LHCN-M2 (cell line): ENCODE measurements at places on chromosomes 6 and 20.

GRCh38 chr20:9110365-9110764 lies 41.5 kb downstream of the PLCB4 start:
- DNase-seq = no peak

GRCh38 chr6:75855052-75855451 lies 106.0 kb downstream of the MYO6 start:
- peak; percentile 72 for DNase-seq

GRCh38 chr20:33945391-33946081 lies 48.2 kb upstream of the RALY start:
- DNase-seq = peak; percentile 46

GRCh38 chr6:134689177-134689576 lies 260.7 kb downstream of the ALDH8A1 start:
- DNase-seq = no peak

- no peak for DNase-seq
Measured at GRCh38 chr6:36691011-36691410, 6.6 kb upstream of the RAB44 start.

DNA sequence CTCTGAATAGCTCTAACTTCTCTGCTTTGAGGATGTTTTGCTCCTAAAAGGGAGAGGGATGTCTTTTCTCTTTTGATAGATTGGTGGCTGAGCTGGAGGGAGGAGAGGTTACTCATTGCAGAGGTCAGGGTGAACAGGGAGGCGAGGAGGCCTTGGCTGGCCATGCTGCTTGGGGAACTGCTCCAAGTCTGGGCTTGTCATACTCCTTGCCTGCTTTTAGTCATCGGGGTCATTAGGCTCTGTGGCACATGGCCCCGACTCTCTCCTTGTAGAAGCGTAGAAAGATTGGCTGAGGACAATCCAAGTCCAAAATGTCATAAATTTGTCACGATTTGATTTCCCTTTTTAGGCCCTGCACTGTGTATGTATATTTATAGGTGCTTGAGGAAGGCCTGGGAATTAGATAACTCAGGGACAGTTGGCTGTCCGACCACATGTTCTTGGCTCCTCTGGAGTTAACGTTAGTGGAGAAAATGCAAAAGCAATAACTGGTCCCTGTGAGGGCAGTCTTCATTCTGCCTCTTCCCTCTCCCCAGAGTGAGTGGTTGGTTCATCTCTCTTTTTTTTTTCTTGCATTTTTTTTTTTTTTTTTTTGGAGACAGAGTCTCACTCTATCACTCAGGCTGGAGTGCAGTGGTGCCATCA lies 160.1 kb downstream of the SCP2D1 start:
- DNase-seq = no peak

DNA sequence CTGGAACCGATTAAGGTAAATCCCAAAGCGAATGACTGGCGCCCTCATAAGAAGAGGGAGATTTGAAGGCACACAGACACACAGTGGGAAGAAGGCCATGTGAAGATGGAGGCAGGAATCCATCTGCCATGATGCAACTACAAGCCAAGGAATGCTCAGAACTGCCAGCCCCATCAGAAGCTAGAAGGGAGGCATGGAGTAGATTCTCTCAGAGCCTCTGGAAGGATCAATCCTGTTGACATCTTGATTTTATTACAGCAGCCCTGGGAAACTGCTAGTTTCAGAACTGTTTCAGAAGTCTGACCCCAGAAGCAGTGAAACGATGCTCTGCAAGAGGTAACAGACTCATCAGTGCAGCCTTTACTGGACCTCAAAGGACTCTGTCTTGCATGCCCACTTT lies 103.5 kb upstream of the GPR6 start:
- no peak for DNase-seq

DNA sequence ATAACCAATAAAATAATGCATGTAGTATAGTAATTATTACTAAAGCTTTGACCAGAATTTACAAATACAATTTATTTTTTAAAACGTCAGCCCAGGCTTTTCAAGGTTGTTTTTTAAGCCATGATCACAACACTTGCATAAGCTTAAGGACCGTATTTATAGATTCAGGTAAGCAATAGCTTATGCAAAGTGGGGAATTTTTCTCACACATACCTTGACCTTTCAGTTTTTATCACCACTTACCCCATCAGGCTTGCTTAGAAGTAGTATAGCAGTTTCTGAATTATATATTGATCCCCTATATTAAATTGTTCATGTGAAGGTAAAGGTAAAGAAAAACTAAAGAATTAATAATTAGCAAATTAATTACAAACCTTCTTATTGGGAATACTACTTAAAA lies 232.3 kb upstream of the FKBP1C start:
- DNase-seq = no peak

GRCh38 chr20:34282041-34282440 lies 21.1 kb downstream of the AHCY start:
- no peak for DNase-seq

DNA sequence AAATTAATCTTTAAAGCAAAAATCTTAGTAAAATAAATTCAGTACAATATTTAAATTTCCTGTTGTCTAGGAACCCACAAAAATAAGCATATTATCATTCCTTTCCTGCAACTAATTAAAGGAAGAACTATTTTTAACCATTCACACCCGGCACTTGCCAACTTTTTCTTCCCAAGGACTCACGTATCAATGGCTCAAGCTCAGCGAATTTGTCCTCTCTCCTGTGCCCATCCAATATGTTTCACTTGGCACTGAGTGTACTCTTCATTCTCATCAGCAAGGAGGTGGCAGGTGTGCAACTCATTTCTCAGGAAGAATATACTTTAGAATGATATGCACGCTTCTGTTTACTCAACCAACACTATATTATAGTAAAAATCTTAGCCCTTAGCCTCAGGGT lies 419.4 kb downstream of the C6orf118 start:
- DNase-seq = no peak

GRCh38 chr6:113511100-113511499 lies 346.0 kb upstream of the MARCKS start:
- no peak for DNase-seq
